AG04449 (cell line): ENCODE measurements at places on chromosomes 1 and 21.

GRCh38 chr1:27634177-27634984, 604 bp downstream of the FGR start:
- no peak for DNase-seq

GRCh38 chr21:29684106-29684505, 255.7 kb downstream of the GRIK1 start:
- no peak for DNase-seq

- DNase-seq: no peak
These were observed 21.9 kb downstream of the CEPT1 start for GRCh38 chr1:111161843-111162487.

DNA sequence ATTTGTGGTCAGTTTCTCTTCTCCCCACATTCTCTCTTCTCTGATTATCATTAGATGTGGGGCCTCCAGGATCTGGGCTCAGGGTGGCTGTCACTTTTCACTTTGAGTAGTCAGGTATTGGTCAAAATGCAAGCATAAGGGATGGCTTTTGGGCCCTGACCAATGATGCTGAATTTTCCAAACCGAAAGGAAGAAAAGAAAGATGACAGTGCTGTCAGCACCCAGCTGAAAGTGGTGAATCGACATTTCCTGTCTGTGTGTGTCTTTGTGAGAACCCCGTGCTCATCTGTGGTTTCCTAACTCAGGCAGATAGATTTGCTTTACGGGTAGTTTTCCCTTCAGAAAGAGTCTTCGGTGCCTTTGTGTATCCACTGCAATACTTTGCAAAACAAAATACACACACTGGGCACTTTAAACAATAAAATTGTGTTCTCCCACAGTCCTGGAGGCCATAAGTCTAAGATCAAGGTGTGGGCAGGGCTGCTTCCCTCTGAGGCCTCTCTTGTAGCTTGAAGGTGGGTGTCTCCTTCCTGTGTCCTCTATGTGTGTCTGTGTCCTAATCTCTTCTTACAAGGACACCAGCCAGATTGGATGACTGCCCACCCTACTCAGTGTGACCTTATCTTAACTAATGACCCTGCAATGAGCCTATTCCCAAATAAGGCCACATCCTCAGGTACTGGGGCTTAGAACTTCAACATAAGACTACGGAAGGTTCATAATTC, 274.8 kb upstream of the AJAP1 start:
- no peak for DNase-seq

- no peak for DNase-seq
These were observed 251.8 kb upstream of the VAMP3 start for GRCh38 chr1:7519181-7519860.

DNA sequence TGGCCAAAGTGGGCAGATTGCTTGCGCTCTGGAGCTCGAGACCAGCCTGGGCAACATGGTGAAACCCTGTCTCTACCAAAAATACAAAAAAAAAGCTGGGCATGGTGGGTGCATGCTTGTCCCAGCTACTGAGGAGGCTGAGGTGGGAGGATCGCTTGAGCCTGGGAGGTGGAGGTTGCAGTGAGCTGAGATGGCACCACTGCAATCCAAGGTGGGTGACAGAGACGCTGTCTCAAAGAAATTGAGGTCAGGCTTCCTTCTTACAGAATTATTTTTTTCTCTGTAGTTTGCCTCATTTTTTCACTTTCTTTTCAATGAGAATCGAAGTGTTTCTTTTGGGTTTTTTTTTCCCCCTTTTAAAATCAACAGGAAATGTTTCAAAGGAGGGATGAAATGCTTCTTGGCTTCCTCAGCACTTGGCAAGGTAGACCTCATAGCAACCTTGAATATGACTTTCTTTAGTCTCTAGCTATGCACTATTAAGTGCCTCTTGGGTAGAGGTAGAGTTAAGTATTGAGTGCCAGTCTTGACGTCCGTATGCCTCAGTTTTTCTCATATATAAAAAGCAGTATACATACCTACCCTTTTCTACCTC, 40.3 kb downstream of the MDM4 start:
- no peak for DNase-seq

GRCh38 chr1:30329802-30330557, 393.4 kb downstream of the MATN1 start:
- no peak for DNase-seq
